ENCODE measurements at places on chromosomes 3 and 15.

DNA sequence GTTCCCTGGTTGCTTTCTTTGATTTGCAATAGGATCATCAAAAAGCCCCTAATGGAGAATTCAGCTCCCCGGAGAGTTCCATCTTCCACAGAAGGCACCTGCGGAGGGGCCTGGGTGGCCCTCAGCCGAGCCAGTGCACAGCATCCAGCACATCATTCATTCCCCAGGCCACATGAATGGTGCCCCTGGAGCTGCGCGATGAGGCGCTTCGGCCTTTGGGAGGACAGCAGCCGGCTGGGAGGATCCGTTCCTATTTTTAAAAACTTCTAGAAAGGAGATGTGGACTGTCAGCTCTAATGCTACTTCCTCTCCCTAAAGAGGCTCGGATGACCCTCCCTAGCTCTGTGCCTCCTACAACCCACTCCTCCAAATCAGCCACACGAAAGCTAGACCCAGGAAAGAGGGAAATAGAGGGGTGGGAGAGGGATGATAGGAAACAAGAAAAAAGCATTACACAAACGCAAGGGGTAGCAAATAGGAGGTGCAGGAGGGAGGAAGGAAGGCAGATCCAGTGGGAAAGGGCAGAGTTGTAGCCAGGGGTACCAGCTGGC is 20.3 kb downstream of the EHD4 start:
- DNase-seq, result no peak

DNA sequence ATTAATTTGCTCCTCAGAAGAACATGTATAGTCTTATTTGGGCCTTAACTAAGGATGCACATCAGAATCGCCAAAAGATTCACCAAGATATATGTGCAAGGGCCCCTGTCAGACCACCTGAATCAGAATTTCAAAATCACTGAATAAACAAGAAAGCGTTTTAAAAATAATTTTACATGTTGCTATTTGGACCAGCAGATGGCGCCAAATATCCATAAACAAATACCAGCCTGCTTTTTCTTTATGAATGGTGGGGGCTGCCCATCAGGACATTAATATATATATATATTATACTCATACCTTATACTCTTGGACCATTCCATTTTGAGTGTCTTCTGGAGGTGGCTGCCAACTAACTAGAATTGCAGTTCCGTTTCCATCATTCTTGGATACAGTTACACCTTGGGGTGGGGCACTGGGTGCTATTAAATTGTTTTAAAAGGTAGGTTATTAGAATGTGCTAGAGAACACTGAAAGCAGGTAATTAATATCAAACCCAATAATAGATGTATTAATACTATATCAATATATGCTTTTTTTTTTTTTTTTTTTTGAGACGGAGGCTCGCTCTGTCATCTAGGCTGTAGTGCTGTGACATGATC is 1108.3 kb downstream of the ROBO1 start:
- no peak for DNase-seq

DNA sequence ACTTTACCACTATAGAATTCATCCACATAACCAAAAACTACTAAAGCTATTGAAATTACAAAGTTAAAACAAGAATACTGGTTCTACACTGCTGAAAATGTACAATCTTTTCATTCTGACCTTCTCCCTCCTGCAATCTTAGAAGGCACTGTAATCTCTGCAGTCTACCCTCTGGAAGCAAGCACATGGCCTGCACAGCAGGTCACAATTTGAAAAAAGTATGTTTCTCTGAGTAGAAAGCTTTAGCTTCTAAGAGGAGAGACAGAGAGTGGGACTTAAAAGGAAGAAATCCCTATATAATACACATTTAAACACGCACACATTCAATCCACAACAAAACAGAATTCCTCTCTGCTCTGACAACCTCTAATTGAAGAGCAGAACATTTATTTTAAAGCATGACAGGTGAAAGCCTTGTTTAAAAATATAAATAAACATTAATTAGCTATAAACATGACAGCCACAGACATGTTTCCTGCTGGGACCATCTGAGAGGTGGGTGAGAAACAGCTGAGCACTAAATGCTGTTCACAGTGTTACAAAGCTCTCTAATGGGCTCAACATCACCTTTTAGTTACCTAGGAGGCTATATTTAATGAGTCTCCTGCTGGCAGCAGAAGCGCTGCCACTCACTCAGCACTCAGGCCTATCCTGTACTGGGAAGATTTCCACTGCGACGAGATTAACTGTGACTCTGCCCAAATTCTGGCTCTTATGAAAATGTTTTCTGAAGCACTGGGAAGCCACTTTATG is 447.4 kb downstream of the AGBL1 start:
- no peak for DNase-seq

GRCh38 chr3:14319654-14320182 is 82.7 kb upstream of the SLC6A6 start:
- DNase-seq, result no peak

GRCh38 chr3:174755833-174756829 is 103.0 kb upstream of the NAALADL2 start:
- no peak for DNase-seq

- no peak for DNase-seq
Observed at GRCh38 chr15:78909160-78909695, 35.6 kb downstream of the CTSH start.

- no peak for DNase-seq
Observed at GRCh38 chr15:39486621-39487457, 94.0 kb upstream of the THBS1 start.

GRCh38 chr3:37824954-37825328 is 36.7 kb upstream of the CTDSPL start:
- DNase-seq, result no peak

DNA sequence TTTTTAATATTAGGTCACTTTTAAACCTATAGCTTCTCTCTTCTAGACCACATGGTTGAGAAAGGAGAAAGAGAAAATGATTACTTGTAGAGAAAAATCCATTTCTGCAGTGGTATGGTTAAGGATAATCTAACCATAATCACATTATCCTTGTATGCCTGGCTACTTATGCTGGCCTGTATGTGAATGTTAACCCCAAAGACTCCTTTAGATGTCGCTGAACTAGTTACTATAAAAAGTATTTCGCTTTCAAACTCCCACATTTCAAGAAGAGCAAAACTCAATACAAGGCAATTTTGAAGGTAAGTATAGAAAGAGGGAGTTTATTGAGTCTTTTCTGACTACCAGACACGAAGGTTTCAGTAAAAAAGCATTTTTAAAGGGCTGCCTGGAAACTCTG is 2.2 kb downstream of the KCTD6 start:
- no peak for DNase-seq

DNA sequence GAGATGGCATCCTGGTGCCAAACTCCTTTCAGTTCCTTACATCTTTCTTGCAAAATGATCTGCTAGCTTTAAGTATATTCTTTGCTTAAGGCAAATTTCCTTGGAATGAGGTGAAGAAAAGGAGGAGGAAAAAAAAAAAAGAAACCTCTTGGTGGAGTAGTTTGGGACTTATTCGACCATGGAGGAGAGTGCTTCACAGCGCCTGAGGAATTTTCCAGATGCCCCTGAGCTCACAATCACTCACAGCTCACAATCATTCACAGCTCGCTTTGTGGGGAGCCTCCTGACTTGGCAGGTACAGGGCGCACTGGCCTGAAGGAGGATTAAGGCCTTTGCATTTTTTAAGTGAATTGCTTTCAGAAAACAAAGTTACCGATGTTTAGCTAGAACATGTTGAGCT is 53.9 kb downstream of the BOC start:
- DNase-seq, result no peak

- DNase-seq, result no peak
Observed at GRCh38 chr15:53974813-53975212, 3.4 kb upstream of the UNC13C start.

DNA sequence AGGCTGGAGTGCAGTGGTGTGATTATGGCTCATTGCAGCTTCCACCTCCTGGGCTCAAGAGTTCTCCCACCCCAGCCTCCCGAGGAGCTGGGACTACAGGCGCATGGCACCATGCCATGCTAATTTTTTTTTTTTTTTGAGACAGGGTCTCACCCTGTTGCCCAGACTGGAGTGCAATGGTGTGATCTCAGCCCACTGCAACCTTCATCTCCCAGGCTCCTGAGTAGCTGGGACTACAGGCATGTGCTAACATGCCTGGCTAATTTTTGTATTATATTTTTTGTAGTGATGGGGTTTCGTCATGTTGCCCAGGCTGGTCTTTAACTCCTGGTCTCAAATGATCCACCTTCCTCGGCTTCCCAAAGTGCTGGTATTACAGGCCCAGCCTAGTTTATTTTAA is 4.0 kb downstream of the TEX9 start:
- DNase-seq, result no peak

GRCh38 chr3:191292243-191293015 is 36.8 kb upstream of the CCDC50 start:
- no peak for DNase-seq

DNA sequence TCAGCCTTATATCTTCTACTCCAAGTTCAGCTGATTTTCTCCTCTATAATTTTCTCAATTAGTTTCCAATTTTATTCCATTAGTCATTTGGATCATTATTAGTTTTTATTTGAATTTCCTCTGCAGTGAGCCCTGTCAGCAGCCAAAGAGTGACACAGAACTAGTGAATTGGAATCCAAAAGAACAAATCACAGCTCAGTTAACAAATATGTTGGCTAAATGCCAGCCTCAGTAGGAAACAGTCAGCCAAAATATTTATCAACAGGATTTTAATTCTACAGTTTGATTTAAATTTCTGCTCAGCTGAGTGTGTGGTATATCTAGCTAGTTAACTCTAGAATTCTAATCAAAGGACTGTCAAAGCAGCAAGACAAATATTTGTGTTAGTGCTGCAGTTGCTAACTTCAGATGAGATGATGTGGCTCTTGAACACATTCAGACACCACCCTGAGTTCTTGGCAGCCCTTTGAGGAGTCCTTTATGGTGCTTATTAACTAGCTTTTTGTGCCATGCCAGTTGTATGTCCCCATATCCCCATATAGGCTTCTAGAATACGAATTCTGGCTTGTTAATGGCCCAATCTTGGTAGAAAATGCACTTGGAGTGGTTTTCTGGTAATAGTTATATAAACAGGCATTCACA is 194.5 kb downstream of the CPNE4 start:
- DNase-seq, result no peak

GRCh38 chr3:10283638-10284037 is 9.1 kb downstream of the GHRL start:
- no peak for DNase-seq

- no peak for DNase-seq
Observed at GRCh38 chr3:107870943-107871638, 219.7 kb downstream of the CD47 start.

DNA sequence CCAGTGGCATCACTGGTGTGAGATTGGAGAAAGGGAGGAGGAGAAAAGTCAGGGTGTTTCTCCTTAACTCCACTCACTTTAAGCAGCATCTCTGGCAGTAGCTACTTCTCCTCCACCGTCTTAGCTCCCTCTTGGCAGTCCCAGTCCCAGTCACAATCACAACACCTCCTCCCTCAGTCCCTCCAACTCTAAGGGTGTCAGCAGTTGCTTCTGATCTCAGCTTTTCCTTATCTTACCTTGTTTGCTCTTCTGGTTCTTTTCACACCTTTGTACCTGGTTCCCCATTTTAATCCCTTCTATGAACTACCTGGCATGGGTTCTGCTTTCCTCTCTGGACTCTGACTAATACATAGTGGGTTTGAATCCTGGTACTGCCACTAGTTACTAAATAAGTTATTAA is 188.3 kb upstream of the CTDSPL start:
- no peak for DNase-seq

GRCh38 chr3:147651107-147651778 is 242.1 kb downstream of the ZIC1 start:
- DNase-seq, result no peak

DNA sequence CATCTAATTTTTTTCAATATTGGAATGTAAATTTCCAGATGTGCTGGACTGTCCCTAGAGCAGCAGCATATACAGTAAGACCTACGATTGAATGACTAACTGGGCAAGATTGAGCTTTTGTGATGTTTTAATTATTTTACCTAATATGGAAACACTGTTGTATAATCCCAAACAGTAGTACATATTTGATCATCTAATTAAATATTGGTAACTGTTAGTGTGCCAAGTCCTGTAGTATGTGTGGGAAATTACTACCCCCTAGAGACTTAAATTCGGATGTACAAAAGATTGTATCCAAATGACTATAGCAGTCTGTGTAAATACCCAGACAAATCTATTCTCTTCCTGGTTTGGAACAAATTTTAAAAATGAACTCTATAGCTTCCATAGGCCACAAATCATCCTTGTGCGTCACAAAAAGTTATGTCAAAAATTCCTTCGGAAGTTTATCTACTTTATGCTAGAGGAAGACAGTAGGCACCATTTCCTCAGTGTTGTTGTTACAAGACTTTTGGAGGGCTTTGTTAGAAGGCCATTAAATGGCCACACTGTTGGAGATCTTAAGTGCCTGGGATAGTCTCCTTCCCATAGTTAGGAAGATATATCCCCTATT is 41.6 kb downstream of the NKIRAS1 start:
- DNase-seq, result no peak

GRCh38 chr3:196639483-196640296 is at the start of gene NRROS:
Gene NRROS, plus strand, starts transcription at chr3:196639694. Its CDS starts 14,846 bp downstream, at chr3:196654540.
- DNase-seq, result no peak

- DNase-seq, result no peak
Observed at GRCh38 chr15:75149867-75150709, 51.6 kb upstream of the C15orf39 start.

DNA sequence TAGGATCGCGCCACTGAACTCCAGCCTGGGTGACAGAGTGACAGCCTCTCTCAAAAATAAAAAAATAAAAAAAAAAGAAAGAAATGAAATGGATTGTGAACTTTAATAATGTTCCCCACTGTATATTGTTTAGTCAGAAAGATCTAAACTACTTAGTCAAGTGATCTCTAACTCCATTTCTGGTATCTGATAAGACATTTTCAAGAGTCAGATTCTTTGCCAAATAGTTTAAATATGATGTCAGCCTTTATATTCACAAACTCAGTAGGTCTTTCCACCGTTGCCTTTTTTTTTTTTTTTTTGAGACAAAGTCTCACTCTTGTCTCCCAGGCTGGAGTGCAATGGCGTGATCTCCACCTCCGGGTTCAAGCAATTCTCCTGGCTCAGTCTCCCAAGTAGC is 29.0 kb upstream of the OSBPL11 start:
- DNase-seq, result no peak

- DNase-seq, result no peak
Observed at GRCh38 chr3:38655708-38656300, 6.3 kb upstream of the SCN5A start.

DNA sequence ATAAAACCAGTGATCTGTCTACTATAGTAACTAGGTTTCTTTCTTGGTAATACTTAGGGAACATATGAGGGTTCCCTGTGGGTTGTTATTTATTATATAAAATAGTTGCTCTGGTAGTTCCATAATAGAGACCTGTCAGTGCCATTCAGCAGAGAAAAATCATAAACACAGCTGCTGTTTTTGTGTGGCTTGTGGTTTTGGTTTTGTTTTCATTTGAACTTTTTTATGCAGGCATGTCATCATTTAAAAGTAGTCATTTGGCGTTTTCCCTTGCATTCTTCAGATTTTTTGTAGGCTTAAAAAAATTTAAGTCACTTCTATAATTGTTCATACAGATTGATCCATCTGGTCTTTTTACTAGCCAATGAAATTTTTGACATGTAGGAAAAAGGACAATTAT is 47.9 kb downstream of the PIK3CA start:
- DNase-seq, result no peak
